ENCODE measurements at places on chromosomes 6 and 20.

- no peak for DNase-seq
Measured at GRCh38 chr6:112032728-112033127, 21.2 kb upstream of the CCN6 start.

DNA sequence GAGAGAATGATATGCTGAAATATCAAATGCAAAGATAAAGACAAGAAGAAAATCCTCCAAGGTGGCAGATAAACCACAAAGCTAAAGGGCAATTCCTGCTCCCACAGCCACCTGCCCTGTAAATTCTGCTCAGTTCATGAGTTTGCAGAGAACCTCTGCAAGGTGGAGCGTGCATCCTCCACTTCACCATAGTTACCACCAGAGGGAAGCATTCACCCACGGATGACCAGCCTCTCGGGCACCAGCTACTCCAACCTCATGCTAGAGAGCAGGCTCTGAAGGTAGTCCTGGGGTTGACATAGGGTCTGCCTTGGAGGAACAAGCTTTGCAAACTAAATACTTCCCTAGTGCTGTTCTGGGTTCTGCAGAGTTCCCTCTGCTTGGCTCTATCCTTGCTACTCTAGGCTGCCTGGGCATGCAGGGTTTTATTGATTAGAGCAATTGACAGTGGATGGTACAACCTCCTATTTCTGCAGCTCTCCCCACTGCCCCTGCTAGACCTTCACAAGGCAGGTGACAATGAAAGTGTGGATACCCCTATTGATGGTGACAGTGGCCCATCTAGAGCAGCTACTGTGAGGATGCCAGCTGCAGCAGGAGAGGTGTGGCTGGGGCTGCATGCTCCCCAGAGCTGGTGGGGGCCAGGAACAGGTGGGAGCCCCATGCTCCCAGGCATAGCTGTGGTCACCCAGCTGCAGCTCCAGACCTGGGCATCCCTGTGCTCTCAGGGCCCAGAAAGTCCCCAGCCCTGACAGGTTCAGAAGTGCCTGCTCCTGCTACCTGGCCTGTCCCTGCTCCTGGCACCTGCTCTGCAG is 51.1 kb downstream of the GGTLC1 start:
- DNase-seq = peak; percentile 30

GRCh38 chr6:37244430-37245310 is 12.9 kb upstream of the TBC1D22B start:
- no peak for DNase-seq

DNA sequence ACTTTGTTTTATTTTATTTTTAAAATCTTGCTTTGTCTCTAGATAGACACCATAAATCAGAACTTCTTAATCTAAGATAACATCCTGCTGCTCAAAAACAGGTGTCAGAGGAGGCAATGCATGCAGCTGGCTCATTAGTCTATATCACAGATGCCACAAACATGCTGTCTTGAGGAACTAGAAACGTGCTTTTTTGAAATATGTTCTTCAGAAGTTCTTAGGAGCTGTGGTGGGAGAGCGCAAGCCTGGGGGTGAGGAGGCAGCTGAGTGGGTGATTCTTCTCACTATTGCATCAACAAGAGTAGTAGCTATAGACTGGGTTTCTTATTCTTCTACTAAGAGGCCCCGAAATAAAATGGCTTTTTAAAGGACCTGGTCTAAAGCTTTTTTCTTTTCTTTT is 23.4 kb downstream of the IL22RA2 start:
- DNase-seq = no peak

GRCh38 chr20:33674294-33675135 is at the start of gene NECAB3:
NECAB3 (minus strand) TSS chr20:33674428; CDS start chr20:33674352, 76 bp downstream.
- no peak for DNase-seq

- DNase-seq = peak; percentile 11
Measured at GRCh38 chr6:149065658-149066556, 251.6 kb upstream of the TAB2 start.
